ENCODE measurements at places on chromosomes 4 and X.

DNA sequence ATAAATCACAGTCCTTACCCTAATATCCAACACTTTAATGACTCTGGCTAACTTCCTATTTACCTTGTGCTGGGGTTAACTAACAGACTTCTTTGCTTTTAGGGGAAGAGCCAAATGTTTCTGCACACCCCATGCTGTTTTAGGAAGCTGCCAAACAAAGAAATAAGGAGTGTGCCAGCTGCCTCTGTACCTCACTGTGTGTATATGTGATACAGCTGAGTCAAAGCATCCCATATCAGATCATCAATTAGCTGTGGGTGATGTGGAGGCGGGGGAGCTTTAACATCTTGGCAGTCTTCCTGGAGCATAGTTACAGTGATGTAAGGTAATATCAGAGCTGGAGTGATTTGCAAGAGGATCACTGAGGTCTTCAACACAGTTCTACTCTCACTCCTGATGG, 95.4 kb downstream of the COL25A1 start:
- no peak for DNase-seq

GRCh38 chr4:76147454-76148141, 599 bp downstream of the NUP54 start:
- DNase-seq: peak; percentile 92

- DNase-seq: no peak
Measured at GRCh38 chr4:87679449-87680169, 29.5 kb downstream of the DMP1 start.

DNA sequence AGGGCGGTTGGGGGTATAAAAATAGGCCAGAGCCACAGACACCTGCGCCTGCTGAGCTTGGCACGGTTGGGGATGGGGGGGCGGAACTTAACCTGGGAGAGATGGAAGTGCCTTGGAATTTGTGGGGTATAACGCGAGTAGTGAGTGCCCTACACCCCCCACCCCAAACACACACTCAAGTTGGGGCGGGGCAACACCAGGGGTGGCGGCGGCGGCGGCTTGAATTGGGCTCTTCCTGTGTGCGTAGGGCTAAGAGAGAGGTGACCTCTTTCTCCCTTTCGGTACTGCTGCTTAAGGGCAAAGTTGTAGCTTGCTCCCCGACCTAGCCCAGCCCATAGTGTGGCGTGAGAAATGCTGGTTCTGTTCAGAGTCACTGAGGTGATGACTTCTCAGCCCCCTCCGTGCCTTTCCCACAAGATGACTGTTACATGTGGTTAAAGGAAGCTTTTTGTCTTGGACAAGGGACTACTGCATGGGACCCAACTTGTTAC, 839 bp downstream of the STK26 start:
- DNase-seq: peak; percentile 47

- no peak for DNase-seq
Measured at GRCh38 chr4:158758703-158759102, 10.1 kb upstream of the FNIP2 start.

- no peak for DNase-seq
Measured at GRCh38 chr4:102196221-102196620, 149.1 kb downstream of the SLC39A8 start.

DNA sequence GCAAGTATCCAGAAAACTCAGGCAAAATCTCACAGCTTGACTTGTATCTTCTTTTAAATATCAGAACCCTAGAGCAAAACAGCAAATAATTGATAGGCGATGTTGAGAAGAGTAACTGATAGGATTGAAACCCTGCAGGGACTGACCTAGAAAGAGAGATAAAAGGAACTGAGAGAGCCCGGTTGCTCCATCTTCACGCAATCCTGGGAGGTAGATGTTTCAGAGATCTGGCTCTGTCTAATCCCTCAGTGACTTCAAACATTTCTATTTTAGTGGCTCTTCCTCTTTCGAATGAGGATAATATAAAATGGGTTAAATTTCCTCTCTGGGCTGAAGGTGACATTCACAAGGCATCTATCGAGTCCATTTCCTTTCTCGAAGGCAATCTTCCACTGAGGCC, 39.3 kb upstream of the RPL34 start:
- no peak for DNase-seq
